ENCODE measurements at places on chromosomes 2 and 18.

GRCh38 chr2:207394812-207395534, 134.8 kb upstream of the CREB1 start:
- DNase-seq = no peak

GRCh38 chr2:224038830-224039079, 331 bp downstream of the SERPINE2 start:
- DNase-seq = no peak

DNA sequence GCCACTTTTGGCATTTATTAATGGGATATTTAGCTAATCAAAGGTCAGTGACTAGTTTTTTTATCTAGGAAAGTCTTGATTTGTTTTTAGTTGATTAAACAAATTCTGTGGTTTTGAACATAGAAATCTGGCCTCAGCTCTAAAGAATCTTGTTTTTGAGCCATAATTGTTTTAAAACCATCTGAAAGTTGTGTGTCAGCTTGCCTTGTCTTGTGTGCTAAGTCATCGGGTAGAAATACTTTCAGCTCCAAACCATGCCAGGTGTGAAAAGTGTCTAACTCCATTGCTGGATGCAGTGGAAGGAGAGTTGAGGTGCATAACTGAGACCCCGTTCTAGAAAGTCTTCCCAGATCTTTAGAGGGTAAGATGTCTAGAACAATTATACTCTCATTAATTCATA, 22.7 kb downstream of the FARP2 start:
- DNase-seq = no peak

- no peak for DNase-seq
Observed at GRCh38 chr2:222042666-222043065, 256.1 kb downstream of the PAX3 start.

DNA sequence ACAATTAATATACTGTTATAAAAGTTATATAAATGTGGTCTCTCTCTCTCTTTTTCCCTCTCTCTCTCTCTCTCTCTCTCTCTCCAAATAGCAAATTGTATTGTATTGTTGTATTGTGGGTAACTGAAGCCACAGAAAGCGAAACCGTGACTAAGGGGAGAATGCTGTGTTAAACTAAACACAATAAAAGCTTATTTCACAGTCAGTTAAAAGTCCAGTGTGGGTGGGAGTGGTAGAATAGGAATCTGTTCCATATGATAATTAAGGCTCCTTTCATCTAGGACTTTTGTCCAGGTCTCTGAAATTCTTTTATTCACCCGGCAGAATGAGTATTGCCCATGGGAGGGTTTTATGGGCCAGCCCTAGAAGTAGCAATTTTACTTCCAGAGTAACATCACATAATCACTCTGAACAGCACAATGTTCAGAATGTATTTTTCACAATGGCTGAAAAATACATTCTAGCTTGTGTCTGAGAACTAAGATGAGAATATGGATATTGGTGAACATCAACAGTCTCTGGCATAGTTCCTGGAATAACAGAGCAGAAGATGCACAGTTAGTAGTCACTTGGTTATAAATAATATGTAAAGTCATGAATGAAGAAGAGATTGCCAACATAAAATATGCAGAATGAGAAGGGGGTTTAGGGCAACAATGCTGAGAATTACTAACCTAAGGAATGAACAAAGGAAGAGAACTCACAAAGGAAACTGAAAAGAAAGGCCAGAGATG, 399.1 kb downstream of the PLCL1 start:
- no peak for DNase-seq
